ENCODE measurements at places on chromosomes 5 and 9. TPM values are rescaled to one million over a fixed set of nuclear protein-coding genes. Genes with fewer than 3 reads are reported as not detected.

Gene LCN1
- not detected for total RNA-seq

DNA sequence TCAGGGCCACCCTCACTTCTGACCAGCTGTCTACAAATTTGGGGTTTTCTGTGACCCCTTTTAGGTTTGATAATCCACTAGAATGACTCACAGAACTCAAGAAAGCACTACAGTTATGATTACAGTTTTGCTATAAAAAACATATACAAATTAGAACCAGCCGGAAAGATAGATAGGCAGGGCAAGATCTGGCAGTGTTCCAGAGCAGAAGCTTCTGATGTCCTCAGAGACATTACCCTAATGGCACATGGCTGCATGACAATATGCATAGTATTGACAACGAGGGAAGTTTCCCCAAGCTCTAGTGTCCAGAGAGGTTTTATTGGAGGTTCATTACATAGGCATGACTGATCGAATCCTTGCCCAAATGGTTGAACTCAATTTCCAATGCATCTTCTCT lies 158.1 kb downstream of the RAB3C start:
- no peak for DNase-seq

DNA sequence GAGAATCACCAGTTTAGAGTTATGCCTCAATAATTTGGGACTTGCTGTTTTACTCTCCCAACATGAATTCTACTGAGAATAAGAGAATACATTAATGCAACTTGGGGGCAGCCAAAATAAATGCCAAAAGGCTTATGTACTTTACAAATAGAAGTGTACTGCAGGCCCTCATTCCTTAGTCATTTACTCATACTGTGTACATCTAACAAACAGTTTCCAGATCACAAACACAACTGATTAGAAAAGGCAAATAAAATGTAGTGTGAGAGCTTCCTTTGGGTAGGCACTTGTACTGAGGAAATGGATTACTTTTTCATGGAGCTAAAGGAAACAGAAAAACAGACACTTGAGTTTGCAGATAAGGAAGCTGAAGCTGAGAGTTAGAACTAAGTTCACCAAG lies 12.6 kb downstream of the ANKDD1B start:
- DNase-seq = no peak

DNA sequence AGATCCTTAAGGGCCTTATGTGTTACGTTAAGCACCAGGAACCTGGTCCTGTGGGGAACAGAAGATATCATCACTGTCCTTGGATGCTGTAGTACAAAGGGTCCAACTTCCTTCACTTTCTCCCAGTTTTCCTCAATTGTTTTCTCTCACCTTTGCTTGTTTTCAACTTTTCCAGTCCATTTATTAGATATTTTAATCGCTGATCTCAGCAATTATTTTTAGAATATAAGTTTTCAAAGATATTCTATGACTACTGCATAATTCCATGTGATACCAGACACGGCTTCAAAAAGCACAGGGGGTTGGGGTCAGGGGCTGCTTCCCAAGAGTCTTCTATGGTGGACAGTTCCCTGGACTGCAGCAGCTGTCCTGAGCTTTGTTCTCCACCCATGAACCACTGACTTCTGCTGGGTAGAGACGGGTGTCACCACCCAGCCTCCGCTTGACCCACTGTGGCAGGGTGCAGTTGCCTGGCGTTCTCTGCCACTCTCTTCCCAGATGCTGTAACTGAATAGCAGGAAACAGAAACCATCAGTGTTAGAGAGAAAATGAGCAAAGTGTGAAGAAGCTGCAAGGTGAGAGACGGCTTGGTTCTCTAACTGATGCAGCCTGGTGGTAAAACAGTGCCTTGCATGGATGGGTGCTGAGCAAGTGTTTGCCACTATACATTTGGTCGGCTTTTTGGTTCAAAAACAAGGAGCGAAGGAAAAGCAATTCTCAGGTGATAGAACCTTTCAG lies 383.0 kb downstream of the RAB3C start:
- DNase-seq = no peak

DNA sequence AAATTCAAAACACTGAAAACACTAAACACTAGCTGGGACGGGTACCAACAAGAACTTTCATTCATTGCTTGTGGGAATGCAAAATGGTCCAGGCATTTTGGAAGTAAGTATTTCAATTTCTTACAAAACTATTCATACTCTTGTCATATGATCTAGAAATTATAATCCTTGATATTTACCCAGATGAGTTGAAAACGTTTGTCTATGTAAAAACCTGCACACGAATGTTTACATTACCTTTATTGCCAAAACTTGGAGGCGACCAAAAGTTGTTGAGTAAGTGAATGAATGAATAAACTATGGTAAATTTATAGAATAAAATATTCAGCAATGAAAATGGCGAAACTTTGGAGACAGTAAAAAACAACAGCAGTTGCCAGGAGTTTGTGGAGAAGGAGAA lies 222.1 kb upstream of the EDIL3 start:
- no peak for DNase-seq

- no peak for DNase-seq
These were observed 255.7 kb upstream of the PPP1R2B start for GRCh38 chr5:156594406-156594805.

- no peak for DNase-seq
These were observed 72.7 kb downstream of the SMIM23 start for GRCh38 chr5:171858303-171858702.
